ENCODE measurements at places on chromosomes 13 and 19.

DNA sequence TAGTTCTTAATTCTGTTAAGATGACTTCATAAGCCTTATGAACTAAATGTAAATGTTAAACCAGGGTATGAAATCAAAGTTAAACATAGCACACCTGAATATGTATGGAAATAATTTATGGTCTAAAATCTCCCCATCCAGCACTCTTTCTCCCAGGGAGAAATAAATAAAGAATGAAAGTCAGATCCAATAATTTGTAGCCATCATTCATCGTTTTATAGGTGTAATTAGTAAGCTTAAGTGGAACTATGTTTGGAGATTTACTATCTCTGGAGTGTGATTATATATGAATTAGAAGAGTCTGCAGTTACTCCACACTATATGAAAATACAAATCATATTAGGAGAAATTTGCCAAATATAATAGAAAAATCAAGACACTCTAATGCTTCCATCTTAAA is 405.1 kb downstream of the DACH1 start:
- DNase-seq: no peak

DNA sequence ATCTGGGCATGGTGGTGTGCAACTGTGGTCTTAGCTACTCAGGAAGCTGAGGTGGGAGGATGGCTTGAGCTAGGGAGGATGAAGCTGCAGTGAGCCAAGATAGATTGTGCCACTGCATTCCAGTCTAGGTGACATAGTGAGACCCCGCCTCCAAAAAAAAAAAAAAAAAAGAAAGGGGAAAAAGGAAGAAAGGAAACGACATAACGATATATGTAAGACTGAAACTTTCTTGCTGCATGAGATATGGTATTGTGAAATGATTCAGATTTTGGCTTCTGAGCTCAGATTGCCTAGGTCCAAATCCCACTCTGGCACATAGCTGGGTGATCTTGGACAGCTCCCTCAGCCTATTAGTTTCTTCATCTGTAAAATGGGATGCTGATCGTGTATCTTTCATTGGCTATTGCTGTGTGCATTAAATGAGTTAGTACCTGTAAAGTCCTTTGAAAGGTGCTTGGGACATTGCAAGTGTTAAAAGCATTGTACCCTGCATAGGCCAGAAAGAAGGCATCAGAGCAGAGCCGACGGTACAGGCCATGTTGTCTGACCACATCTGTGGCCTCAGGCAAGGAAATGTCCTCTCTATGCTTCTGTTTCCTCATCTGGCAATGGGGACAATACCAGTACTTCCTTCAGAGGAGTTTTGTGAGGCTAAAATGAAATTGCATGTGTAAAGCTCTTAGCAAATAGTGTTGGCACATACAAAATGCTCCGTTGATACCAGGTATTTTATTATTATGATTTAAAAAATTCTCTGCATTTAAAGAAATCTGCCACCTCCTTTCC is 32.6 kb upstream of the SLC46A3 start:
- no peak for DNase-seq

DNA sequence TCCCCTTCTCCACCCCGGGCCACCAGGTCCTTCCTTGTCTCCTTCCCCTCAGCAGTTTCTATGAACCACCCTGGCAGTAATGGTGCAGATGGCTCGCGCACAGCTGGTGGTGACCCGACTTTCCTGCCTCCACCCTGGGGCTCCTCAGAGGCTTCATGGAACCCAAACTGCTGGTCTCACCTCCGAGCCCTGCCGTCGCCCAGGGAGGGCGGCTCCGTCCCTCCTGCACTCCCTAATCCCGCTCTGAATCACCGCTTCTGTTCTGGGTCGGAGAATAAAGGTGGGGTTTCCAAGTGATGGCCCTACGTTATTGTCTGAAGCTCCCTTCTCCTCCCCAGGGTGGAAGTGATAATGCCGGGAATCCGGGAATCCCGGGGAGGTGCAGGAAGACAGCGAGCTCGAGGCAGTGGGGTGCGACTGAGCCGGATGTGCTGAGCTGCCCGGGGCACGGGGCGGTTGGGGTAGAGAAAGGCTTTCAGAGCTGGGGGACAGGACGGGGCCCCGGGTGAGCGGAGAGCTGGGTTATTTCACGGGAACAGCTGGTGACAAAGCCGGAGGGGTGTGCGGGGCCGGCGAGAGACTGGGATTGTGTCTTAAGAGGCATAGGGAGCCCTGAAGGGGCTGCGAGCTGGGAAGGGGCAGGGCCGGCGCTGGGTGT is 711 bp downstream of the FUT2 start:
- no peak for DNase-seq

GRCh38 chr19:28445826-28446225 is 767.1 kb downstream of the UQCRFS1 start:
- DNase-seq: no peak

DNA sequence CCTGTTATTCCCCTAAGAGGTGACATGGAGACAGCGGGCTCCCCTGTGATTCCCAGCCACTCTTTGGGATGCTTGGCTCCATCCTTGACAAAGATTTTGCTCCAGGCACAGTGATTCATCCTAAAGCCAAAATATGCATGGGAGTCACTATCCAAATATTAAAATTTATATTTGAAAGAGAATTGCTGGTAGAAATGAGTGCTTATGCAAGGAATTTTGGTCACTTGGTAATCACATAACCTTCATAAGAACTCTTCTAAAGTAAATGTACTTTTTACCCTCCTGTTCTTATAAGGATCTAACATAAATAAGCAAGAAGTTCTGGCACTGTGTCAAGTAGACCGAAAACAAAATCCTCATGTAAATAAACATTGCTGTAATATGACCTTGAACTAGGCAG is 385.8 kb downstream of the ITGBL1 start:
- no peak for DNase-seq

DNA sequence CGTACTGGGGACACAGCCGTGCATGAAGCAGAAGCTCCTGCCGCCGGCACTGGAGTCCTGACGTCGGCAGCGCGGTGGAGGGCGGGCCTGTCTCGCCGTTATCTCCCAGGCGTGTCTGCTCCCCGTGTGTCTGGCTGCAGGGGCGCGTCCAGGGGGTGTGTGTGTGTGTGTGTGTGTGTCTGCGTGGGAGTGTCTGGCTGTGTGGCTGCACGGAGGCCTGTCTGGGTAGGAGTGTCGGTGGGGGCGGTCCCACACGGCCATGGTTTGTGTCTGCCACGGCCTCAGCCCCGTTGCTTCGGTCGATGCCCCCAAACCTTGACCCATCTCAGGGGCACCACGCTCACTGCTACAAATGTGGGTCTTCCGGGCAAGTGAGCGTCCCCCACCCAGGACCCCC is 18.3 kb downstream of the ARID3A start:
- DNase-seq: no peak

DNA sequence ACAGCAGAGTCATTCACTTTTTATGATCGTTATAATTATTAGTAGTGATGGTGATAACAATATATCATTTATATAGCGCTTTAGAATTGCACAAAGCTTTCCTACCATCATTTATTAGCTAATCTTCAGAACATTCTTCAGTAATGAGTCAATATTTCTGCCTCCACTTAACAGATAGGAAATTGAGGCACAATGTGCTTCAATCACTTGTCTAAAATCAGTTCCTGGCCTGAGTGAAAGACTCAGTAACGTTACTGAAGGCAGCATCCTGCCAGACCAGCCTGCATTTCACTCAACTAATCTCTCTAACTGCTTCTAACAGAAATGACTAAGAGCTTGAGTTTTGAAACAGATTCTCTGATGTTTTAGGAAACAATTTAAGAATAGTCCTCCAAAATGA is 412.1 kb downstream of the MZT1 start:
- DNase-seq: no peak

DNA sequence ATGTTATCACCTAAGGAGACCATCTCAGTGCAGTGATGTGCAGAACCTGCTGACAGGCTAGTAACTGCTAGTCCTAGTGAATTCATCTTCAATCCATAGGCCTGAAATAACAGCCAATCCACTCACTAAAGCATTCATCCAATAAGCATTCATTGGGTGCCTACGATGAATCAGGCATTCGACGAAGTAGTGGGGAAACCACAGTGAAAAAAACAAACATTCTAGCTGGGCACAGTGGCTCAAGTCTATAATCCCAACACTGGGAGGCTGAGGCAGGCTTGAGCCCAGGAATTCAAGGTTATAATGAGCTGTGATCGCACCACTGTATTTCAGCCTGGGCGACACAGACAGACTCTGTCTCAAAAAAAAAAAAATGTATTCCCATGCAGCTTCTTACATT is 135.6 kb downstream of the RNF17 start:
- DNase-seq: no peak

DNA sequence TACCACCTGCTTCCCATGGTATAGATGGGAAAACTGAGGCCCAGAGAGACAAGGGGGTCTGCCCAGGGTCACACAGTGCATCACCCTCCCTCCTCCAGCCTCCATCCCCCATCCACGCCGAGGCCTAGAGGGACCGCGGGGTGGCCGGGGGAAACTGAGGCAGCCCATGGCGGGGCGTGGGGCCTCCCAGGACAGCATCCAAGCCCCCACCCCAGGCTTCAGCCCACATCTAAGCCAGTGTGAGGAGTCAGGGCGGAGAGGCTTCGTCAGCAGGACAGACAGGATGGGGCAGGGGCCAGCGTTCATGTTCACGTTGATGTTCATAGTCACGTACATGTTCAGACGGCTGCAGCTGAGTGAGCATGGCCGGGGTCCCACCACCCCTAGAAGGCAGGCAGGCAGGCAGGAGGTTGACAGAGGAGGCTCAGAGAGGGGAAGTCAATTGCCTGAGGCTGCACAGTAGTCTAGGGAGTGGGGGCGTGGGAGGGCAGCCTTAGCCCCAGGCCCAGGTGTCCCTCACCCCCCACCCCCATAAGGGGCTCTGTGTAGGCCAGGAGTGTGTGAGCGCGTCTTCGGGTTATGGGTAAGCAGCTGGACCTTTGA is 23.3 kb downstream of the SMIM24 start:
- no peak for DNase-seq

GRCh38 chr19:28985201-28985600 is 227.8 kb downstream of the UQCRFS1 start:
- no peak for DNase-seq

DNA sequence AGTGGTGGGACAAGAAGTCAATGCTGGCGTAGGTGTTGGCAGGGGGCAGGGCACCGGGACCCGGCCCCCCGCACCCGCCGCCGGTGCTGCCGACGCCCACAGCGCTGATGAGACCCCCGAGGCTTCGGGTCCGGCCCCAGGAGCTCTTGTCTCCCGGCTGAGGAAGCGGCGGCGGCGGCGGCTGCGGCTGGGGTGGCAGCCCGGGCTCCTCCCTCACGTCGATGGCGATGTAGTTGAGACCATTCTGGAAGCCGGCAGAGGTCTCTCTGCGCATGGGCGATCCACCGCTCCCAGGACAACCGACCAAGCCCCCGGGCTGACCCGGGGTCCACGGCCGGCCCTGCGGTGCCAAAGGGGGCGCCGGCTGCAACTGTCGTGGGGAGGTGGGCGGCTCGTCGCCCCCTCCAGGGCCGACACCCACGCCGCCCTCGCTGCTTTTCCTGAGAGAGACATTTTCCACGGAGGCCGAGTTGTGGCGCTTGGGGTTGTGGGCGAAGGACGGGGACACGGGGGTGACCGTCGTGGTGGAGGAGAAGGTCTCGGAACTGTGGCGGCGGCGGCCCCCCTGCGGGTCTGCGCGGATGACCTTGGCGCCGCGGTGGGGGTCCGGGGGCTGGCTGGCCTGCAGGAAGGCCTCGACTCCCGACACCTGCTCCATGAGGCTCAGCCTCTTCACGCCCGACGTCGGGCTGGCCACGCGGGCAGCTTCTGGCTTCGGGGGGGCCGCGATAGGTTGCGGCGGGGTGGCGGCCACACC is 4.1 kb downstream of the IRS2 start:
- no peak for DNase-seq

DNA sequence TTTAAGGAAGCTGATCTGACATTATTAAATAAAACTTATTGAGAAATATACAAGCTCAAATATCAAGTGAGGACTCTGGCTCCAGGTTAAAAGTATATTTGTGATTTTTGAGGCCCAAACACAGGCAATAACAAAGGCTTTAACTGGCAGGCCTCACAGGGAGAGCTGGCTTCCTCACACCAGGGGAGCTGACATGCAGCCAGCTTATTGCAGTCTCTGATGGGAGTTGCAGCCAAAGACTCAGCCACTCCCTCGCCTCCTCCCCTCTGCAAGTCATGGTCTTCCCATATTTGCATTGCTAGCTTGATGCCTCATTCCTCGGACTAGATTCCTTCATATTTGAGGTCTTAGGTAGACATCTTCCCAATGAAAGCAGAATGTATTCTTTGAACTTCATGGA is 647.1 kb upstream of the SLITRK6 start:
- DNase-seq: no peak

DNA sequence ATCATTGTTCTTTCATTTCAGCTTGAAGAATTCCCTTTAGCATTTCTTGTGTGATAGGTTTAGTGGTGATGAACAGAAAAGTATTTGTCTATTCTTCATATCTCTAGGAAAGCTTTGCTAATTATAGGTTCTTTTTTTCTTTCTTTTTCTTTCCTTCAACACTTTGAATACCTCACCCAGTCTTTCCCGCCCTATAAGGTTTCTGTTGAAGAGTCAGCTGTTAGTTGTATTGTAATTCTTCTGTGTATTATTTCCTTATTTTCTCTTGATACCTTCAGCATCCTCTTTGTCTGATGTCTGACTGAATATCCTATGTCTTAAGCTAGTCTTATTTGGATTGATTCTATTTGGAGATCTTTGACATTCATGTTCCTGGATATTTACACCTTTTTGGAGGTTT is 1989.4 kb downstream of the PCDH9 start:
- no peak for DNase-seq

DNA sequence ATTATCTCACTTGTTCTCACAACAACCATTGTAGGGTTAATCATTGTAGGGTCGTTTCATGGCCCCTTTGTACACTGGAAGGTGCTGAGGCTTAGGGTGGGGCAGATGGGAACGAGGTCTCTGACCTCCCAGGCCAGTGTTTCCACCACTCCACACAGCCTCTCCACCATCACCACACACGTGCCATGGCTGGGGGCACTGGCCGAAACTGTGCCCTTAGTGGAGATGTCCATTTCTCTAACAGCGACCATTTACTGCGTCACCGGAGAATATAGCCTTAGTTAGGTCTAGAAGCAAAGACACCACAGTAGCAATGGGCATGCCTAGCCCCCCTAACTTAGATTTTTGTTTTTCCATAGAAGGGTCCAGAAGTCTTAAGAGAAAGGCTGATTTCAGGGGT is 36.5 kb downstream of the COL4A1 start:
- no peak for DNase-seq

- no peak for DNase-seq
Measured at GRCh38 chr13:44546164-44546563, 30.0 kb downstream of the TSC22D1 start.

GRCh38 chr19:35767288-35768081 is 7.9 kb upstream of the ARHGAP33 start:
- DNase-seq: no peak

DNA sequence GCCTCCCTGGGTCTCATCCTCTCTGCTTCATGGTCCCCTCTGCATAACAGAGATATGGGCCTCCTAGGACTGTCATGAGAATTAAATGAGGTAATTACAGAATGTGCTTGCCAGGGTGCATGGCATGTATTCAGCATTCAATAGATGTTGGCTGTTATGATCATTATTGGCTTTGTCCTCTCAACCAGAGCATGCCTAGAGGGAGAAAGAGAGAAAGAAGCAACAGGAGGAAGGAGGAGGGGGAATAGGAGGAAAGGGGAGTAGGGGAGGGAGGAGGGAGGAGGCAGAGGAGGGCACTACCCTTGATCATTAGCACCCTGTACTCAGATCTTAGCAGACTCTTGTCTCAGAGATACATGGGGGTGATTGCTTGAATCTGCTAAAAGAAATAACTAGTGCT is 41.0 kb upstream of the SIAH3 start:
- no peak for DNase-seq

Data from hypothalamus (tissue), 51 donors.